Right hindlimb (tissue), 1 donor: ENCODE measurements at places on chromosomes 3 and 15.

DNA sequence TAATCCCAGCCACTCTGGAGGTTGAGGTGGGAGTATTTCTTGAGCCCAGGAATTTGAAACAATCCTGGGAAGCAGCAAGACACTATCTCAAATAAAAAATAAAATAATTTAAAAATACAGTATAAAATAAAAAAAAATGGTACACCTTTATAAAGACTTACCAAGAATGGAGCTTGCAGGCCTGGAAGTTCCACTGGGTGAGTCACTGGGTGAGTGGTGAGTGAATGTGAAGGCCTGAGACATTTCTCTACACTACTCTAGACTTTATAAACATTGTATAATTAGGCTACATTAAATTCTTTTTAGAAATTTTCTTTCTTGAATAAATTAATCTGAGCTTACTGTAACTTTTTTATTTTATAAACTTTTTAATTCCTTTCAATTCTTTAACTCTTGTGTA is 609.1 kb upstream of the BCHE start:
- DNase-seq, result no peak

- DNase-seq, result no peak
Observed at GRCh38 chr3:188365988-188366698, 212.2 kb downstream of the LPP start.

DNA sequence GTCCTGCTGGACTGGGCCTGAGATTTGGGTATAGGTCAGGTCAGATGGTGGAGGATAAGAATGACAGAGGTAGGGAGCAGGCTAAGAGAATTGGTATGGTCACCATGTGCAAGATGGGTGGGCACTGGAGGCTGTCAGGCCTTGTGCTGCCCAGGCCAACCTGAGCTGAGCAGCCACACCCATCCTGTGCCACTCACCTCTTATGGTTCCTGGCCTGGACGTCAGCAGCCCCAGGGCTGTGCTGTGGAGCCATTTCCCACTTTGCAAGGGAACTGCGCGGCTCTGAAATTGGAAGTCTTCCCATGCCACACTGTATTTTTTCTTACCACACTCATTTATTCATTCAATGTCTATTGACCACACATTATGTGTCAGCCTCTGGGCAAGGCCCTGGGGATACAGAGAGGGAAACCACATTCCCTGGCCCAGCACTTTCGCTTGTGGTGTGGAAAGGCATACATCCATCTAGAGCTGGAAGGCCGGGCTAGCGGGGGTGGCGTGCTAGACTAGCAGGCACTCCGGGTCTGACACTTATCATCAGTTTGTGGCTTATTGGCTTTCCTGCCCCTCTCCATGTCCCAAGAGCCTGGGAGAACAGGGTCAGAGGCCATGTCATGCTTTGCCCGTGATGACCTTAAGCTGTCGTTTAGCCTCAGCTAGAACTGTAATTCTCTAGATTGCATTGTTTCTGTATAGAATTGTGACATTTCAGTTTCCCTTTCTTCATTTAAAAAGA is 51.1 kb upstream of the POLG start:
- DNase-seq, result peak; percentile 56

GRCh38 chr3:21508246-21508645 is 242.8 kb downstream of the ZNF385D start:
- DNase-seq, result no peak

DNA sequence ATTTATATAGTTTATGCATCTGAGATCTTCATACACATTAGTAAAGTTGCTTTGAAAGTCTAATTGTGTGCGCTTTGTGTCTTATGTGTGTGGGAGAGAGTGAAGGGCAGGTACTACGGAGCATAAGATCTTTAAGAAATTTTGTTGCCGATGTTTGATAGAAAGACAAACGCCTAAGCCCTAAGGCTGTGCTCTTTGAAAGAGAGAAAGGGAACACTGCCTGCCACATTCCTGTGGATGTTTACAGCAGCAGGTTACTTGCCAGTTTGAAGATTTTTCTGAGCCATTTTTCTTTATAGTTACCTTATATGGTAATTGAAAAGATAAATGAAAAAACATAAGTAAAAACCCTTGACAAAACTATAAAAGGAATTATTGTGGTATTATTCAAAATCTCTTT is 17.0 kb downstream of the DTWD1 start:
- no peak for DNase-seq

DNA sequence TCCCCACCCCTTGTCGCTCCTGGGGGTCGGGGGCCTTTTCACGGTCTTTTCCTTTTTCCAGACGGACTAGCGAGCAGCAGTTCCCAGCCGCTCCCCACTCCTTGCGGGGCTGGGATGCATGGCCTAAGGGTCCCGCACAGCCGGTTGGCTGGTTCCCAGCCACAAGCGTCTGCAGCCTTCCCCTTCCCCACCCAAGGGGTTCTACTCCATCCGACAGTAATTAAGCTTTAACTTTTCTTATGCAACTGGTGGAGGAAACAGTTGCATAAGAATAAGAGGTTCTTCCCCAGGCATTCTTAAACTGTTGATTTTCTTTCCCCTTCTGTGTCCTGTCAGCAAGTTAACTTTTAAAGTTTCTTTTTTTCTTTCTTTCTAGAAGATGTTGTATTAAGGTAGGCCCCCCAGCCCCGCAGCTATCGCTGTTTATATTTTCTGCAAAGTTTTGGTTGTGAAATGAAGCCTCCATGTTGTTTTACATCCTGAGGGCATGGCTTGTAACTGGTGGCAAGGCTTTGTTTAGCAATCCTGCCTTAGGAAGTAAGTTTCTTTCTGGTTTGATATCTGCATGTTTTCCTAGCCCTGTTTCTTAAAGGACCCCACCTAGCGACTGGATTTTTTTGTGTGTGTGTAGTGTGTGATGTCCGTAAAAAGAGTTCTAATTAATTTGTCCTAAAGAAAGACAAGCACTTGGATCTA is 207.5 kb downstream of the ZNF385D start:
- no peak for DNase-seq

GRCh38 chr3:8261018-8261417 is 240.6 kb upstream of the LMCD1 start:
- no peak for DNase-seq
